ENCODE measurements at places on chromosomes 4 and X. TPM values are rescaled to one million over a fixed set of nuclear protein-coding genes. Genes with fewer than 3 reads are reported as not detected.

The ZFP92 gene
- 0.50 TPM for total RNA-seq

The TLL1 gene
- total RNA-seq = 0.38 TPM

The PHEX gene
- total RNA-seq = 0.48 TPM

The TMEM35A gene
- not detected for total RNA-seq

The DKK2 gene
- total RNA-seq = not detected

The QRFPR gene
- total RNA-seq = not detected

The SOX3 gene
- total RNA-seq = 0.07 TPM

The GRIPAP1 gene
- total RNA-seq = 20.9 TPM

Data from A549 treated with GW870086 at 1 μM for 4 hours (cell line).